CD4-positive, CD25-positive, alpha-beta regulatory T cell (primary cell): ENCODE measurements at places on chromosomes 16 and 17.

GRCh38 chr16:72856797-72857196 lies 191.1 kb downstream of the ZFHX3 start:
- DNase-seq = peak; percentile 13

GRCh38 chr17:77369544-77369971 lies 228.8 kb downstream of the SEC14L1 start:
- DNase-seq = no peak

DNA sequence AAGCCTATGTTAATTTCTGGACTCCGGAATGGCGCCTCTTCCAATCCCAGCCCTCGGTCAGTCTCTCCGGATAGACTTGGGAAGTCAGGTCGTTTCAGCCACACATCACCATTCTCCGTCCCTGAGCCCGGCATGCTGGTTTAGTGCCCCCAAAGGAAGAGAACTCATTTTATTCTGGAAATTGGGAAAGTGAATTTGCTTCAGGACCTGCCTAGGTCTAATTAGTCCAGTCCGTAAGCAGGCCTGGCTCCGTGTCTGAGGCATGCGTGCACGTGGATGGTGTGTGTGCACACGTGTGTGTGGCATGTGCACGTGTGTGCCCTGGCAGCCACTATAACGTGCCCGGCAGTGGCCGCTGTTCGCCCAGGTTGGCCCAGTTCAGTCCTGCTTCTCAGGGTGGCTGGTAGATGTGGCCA lies 77.4 kb downstream of the RPA1 start:
- DNase-seq = no peak

DNA sequence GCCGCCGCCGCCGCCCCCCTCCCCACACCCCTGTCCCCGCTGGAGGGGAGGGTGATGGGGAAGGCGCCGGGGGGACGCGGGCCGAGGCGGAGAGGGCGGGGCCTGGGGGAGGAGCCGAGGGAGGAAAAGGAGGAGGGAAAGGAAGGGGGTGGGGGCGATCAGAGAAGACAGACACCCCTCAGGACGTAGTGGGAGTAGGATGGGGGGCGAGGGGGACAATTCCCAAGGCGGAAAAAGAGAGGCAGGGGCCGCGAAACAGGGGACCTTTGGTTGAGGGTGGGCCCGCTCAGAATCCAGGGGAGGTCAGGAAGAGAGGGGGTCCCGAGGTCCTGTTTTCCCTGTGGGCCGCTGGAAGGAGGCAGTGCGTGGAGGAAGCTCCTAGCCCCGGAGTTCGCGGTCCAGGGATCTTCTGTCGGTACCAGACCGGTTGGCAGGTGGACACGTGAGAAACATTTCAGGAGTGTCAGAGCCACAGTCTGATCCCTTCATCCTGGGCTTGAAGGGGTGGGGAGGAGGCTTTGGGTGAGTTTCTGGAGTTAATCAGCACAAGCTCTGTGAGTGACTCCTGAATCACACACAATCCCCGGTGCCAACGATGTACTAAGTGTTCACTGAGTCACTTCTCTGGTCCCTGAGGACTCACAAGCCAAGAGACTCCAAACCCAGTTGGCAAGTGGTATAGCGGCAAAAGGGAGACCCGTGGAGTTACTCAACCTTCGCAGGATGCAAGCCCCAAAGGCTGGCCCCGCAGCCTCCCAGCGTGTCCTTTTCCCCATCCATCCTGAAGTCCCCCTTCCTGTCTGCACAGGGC lies at the start of gene XYLT1:
Gene XYLT1 (minus strand): TSS at position 53 of the 811 bp plus-strand sequence. CDS start 164 bp downstream, outside the sequence.
- DNase-seq = peak; percentile 55

DNA sequence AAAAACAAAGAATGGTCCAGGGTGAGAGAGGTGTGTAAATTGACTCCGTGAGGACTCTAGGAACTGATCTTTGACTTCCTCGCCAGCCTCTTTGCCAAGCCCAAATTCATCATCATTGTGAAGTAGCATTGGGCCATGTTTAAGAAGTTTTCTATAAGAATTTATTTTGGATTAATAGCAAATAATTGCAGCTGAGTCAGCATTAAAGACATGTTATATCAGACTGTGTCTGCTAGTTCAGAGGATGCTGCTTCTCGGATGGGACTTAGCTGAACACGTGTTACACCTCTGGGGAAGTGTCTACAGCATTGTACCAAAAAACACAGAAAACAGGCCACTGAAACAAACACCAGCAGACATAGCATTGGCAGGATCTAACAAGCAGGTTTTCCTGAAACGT lies 366.6 kb downstream of the CDH13 start:
- DNase-seq = no peak

DNA sequence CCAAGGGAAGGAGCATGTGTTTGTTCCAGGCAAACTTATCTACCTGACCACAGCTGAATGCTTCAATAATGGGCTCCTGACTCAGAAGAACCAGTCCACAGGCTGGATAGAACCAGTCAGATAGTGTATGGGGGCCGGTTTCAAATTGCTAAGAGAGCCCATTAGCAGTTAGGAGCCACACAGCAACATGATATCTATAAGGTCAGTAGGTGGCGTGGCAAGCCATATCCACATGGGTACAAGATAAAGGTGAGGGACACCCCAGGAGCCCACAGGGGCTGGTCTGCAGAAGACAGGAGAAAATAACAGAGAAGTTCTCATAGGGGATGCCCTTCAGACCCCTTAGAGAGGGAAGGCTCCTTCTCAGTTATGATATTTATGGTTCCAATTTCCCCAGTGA lies 31.6 kb upstream of the CDRT15 start:
- DNase-seq = no peak

GRCh38 chr16:51048544-51048943 lies 102.5 kb downstream of the SALL1 start:
- no peak for DNase-seq

GRCh38 chr16:1825864-1826690 lies 548 bp downstream of the HAGH start:
- peak; percentile 81 for DNase-seq

DNA sequence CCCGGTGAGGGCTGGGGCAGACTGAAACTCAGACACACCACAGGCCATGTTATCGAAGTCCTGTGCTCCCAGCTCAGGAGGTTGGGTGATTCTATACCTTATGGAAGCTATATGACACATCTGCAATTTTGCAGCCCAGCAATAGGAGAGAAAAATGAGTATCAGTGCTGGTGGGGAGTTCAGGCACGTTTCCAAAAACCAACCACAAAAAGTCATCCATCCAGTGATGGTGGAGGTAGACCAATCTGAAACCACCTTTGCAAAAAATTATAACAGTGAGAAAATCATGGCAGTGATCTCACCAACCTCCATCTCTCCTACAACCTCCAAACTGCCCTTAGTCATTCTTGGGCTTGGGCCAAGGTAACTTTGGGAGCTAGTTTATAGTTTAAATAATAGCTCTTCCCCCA lies 327.9 kb downstream of the SLC39A11 start:
- no peak for DNase-seq

- DNase-seq = no peak
Measured at GRCh38 chr16:14278749-14279148, 207.6 kb downstream of the MRTFB start.

- no peak for DNase-seq
Measured at GRCh38 chr17:41063449-41063848, 2.2 kb downstream of the KRTAP2-4 start.
